ENCODE measurements at places on chromosomes 3 and 15.
A peak's percentile ranks its signal among the peaks of the same experiment; 100 is the strongest.

- no peak for DNase-seq
Observed at GRCh38 chr15:55741833-55742497, 987 bp downstream of the PRTG start.

DNA sequence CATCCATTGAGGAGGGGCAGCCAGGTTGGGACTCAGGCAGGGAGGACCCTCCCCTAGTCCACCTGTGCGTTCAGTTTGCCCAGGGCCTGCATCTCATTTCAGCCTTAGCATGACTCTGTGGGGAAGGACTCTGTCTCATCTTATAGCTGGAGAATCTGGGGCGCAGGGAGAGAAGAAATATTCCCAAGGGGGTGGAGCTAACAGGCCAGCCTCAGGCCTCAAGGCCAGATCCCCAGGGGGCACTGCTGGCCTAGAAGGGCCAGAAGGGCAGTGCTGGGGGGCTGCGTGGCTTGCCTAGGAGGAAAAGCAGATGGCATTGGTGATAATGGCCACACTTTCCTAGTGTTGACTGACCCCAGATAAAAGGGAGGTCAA lies 10.9 kb downstream of the AMOTL2 start:
- no peak for DNase-seq

- DNase-seq = no peak
Observed at GRCh38 chr3:88918841-88919240, 188.6 kb upstream of the EPHA3 start.

GRCh38 chr3:151156618-151157216 lies 46.3 kb downstream of the GPR171 start:
- no peak for DNase-seq

DNA sequence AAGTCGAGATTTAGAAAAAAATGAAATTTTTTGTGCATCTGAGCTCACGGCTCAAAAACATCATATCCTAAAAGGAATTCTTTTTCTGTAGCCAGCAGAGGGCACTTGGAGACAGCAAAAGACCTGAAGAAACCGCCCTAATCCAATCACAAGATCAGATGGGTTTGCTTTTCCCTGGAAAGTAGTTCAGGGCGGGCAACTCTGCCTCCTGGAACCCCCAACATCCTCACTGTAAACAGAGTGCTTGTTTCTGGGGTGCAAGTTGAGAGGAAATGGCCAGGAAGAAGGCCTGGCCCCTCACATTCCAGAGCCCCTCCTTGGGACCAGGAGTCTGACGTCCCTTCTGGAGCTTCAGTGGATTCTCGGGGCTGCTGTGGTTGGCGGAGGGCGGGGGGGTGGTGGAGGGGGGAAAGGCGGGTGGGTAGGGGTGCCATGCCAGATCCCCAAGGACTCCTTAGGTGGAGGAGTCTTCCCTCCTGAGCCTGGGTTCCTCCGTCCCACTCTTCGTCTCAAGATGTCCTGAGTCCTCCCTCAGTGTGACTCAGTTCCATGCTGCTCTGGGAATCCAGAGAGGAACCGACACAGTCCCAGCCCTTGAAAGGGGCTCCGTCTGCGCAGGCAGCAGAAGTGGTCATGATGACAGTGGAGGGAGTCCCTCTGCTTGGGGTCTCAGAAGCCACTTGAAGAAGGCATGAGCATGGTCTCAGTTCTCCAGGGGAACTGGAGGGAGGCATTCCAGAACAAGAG lies 35.9 kb downstream of the CCK start:
- DNase-seq = no peak

DNA sequence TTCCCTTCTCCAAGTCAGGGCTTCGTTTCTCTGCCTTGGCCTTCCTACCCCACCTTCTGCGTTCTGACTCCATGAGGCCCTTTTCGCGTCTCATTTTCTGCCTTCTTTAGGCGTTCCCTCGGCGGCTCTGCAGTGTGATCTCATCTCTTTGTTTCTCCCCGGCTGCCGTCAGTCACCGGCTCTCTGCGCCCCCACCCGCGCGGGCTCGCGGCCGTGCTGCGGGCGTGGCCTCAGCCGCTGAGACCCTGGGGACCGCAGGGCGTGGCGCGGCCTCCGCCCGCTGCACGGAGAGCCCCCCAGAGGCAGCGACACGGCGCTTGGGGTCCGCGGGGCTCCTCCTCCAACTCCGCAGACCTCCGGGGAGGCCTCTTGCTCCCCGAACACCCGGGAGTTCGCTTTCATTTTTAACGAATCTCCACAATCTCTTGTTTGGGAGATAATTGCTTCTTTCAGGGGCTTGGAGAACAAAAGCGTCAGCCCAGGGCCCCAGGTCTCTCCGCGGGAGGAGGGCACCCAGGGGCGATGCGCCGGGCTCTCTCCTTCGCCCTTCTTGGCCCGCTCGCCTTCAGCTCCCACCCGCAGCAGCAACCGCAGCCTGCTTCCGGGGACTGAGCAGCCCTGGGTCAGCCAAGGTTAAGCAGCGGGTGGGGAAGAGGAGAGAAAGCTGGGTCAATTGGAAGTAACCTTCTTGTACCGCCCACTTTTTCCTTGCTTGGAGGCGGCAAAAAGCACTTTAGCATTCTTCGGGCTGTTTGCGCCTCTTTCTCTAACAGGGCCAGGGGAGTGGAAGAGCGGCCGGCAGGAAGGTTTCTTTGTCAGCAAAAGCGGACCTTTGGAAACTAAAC lies 35.2 kb downstream of the GAP43 start:
- DNase-seq = peak; percentile 28

DNA sequence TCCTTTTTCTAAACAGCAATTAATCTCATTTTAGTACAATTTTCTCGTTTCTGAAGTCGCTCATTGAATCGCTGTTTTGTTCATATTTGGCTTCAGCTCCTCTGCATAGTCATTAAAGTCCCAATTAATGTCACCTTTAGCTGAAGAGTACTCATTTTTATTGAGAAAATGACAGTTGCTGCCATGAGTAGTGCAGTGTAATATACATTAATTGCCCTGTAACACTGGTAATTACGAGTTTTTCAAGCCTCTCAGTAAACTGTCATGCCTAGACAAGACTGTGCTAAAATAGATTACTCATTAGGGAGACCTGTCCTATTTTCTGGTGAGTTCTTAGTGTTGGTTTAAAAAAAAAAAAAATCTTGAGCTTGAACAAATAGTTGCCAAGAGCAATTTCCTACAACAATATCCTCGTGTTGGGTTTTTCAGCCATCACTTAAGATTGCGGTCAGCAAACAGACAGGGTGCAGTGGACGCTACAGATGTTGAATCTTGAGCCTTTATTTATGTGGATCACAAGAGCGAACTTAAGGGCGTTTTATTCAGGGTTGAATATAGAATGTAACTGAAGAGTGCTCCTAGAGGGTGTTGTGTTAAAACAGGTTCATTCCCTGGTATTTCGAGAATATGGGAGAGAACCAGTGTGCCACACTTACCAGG lies 176.0 kb downstream of the CDIN1 start:
- DNase-seq = no peak

DNA sequence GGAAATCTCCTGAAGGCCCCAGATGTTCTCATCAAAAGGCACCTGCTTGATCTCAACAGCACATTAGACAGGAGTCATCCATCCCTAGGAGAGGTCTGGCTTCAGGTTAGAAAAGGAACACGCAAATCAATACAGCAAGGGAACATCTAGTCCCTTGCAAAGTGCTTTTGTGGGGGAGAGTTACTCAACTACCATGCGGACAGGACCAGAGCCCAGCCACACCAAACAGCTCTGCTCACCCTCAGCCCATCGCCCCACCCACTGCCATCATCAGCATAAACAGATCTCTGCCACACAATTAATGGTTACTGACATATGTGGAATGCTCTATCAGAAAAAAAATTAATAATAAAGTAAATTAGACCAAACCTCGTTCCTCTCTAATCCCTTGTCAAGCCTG lies 85.6 kb downstream of the MYLK start:
- no peak for DNase-seq

GRCh38 chr15:100783291-100783690 lies 96.3 kb upstream of the ALDH1A3 start:
- DNase-seq = no peak

DNA sequence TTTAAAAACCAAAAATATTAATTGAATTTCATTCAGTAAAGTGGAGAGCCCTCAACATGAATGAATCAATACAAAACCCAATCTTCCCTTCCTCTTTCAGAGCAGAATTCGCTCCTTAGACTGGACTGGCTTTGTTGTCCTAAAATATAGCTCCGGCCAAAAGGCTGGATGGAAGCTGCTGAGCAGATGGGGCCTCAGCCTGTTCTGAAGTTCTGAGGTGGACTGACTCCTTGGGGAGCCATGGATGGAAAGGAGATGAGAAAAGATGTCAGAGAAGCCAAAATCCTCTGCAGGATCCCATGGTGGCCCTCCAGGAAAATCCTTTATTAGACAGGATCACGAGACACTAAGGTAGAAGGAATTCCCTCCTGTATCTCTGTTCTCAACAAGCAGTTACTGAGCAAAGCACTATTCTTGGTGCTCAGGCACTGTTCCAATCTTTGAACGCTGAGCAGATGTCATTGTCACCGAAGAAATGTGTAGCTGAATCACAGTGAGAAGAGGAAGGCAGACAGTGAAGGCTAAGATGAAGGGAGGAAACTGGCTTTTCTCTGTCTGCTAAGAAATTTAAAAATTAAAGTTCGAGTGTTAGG lies 122.0 kb downstream of the SEMA6D start:
- DNase-seq = no peak

GRCh38 chr15:98904544-98904943 lies 103.0 kb downstream of the PGPEP1L start:
- no peak for DNase-seq

GRCh38 chr3:90136456-90137191 lies 1029.2 kb downstream of the EPHA3 start:
- no peak for DNase-seq

GRCh38 chr3:12273045-12273695 lies 15.7 kb upstream of the PPARG start:
- no peak for DNase-seq

GRCh38 chr3:106740116-106740515 lies 637.1 kb upstream of the CCDC54 start:
- no peak for DNase-seq

DNA sequence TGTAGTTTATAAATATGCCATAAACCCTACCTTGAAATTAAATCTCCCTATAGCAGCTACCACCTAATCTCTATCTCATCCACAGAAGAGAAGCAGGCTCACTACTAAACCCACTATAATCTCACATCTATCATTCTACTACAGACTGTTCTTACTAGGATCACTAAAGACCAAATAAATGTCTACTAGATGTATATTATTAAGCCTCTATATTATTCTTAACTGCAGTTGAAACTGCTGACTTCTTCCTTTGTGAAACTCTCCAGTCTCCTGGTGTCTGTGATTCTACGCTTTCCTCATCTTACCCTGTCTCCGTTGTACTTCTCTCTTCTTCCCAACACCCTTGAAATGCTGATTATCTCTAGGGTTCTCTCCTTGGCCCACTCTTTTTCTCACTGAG lies 1154.0 kb downstream of the IGSF11 start:
- no peak for DNase-seq

DNA sequence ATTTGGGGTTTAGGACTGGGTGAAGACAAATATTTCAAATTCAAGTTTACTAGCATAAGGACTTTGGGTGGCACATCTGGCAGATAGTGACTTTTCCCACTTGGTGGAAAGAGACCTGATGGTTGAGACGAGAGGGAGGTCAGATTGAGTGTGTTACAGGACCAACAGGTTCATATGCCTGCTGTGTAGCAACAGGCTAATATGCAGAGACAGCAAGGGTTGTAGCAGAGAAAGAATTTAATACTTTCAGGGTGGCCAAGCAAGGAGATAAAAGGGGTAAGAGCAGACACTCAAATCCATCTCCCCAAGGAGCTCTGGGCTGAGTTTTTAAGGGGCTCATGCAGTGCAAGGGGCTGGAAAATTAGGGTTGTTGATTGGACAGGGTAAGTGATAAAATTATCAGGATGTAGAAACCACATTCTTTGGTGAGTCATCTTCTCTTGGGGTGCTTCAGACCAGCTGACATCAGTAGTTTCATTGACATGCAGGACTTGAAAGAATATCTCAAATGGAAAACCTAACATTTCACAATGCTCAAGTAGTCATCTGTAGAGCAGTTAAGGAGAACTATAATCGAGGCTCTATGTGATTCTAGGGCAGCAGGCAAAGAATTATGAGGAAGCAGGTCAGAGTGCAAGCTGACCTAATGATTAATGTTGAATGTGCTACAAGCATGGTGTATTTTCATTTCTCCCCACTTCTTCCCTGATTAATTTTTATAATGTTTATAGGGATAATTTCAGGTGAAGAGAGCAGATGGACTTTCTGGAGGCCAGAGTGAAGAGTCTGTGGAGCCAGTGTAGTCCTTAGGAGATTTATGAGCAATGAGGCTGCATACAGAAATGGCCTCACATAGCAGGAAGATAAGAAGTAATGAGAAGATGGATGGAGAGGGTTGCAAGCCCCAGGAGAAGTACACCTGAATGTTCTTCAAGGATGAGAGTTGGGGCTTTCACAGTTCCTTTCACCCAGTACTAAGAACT lies 13.7 kb downstream of the FOXB1 start:
- no peak for DNase-seq

GRCh38 chr3:101066711-101067129 lies 73.5 kb upstream of the ABI3BP start:
- DNase-seq = no peak

DNA sequence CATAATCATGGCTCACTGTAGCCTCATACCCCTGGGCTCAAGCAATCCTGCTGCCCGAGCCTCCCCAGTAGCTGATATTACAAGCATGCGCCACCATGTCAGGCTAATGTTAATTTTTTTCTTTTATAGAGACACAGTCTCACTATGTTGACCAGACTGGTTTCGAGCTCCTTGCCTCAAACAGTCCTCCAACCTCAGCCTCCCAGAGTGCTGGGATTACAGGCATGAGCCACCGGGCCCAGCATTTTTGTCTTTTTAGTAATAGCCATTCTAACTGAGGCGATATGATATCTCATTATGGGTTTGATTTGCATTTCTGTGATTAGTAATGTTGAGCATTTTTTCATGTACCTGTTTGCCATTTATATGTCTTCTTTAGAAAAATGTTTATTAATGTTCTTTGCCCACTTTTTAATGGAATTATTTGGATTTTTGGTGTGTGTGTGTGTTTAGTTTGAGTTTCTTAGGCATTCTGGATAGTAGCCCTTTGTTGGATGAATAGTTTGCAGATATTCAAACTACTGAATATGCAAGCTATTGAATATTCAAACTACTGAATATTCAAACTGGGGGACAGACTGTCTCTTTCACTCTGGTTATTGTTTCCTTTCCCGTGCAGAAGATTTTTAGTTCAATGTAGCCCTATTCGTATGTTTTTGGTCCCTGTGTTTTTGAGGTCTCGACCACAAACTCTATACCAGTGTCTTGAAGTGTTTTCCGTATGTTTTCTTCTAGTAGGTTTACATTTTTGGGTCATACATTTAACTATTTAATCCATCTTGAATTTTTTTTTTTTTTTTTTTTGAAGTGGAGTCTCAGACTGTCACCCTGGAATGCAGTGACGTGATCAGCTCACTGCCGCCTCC lies 39.2 kb downstream of the CCDC66 start:
- no peak for DNase-seq

- no peak for DNase-seq
Observed at GRCh38 chr3:122074621-122075265, 19.6 kb downstream of the CD86 start.

DNA sequence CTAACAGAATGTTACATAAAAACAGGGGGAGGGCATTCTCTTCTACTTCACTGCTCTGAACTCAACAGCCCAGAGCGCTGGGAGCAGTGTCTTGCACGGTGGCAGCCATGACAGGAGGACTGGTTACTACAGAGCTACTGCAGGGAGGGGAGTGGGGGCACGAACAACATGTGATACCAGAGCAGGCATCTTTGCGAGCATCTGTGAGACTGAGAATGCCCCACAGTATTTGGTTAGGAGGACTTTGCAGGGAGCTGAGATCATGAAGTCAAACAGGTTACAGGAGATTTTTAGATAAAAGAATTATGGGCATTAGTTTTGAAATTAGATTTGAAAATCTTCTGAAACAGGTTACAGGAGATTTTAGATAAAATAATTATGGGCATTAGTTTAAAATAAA lies 58.8 kb upstream of the GOLGA8B start:
- DNase-seq = no peak

All from activated naive CD4-positive, alpha-beta T cell (primary cell).